ENCODE measurements at places on chromosomes 4 and X.

DNA sequence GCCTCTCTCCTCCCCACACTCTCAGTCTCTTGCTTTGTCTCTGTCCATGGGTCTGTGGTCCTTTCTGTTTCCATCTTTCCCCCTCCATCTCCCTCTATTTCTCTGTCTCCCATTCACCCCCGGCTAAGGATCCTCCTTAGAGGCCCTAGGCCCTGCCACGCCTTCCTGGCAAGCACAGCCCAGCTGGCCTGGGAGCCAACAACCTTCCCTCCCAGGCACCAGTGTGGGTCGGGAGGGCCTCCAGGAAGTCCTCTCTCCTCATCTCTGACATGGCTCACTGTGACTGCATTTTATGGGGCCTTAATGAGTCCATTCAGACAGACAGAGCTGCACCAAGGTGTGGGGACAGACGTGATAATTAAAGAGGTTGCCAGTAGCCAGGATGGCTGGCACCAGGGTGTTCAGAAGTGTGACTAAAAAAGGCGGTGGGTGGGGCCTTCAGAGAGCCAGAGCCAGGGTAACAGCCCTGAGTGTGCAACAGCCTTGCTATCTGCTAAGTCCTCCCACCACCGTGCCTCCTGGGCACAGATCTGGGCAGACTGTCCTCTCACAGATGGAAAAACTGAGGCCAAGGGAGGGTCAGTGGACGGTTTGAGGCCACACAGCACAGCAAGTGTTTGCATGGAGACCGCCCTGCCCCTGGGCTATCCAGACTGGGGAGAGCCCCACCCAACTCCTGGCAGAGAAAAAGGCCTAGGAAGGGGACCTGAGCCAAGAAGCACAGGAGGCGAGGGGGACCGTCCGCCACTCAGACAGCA lies 31.5 kb downstream of the BLOC1S4 start:
- no peak for DNase-seq

- no peak for DNase-seq
Measured at GRCh38 chr4:97498875-97499274, 644.4 kb downstream of the STPG2 start.

DNA sequence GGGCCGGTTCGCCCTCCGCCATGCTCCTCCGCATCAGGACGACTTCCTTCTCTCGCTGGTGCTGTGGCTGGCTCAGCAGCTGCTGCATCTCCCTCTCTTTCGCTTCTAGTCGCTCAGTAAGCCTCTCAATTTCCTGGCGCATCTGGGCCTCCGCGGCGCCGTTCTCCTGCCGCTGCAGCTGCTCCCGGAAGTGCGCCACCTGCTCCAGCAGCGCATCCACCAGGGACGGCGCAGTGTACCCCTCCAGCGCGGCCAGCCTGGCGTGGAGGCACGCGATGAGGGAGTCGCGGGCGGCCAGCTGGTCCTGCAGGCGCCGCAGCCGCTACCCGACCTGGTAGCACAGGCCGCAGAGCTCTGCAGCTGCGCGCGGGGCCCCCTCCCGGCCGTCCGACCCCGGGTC lies 97.4 kb upstream of the MED14 start:
- DNase-seq, result no peak

GRCh38 chrX:19064175-19064574 lies 58.1 kb downstream of the ADGRG2 start:
- DNase-seq, result no peak

DNA sequence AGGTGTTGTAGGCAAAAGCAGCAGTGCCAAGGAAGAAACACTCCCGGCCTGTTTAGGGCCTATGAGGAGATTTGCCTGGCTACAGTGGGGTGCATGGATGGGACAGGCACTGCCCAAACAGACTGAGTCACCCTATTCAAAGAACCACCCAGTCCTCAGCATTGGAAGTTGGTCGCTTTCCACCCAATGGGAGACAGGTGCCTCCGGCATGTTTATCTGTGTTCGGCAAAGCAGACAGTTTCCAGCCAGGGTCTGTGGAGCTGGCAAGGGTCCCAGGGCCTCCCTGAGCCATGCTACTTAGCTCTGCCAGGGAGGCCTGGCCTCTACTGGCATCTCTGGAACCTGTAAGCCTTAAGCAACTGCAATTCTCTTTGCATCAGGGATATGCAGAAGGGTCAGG lies 165.1 kb upstream of the ATP6AP2 start:
- no peak for DNase-seq

DNA sequence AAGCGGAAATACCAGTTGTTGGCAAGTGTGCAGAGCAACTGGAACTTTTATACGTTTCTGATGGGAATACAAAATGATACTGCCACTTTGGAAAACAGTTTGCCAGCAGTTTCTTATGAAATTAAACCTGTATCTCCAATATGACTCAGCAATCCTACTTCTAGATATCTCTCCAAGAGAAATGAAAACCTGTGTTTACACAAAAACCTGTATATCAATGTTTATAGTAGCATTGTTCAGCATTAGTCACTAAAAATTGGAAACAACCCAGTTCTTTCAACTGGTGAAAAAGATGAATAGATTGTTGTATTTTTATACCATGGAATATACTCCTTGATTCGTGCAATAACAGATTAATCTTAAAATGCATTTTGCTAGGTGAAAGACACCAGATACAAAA lies 26.8 kb downstream of the ATP7A start:
- no peak for DNase-seq

GRCh38 chrX:1316527-1316926 lies 20.1 kb upstream of the IL3RA start:
- DNase-seq, result no peak

DNA sequence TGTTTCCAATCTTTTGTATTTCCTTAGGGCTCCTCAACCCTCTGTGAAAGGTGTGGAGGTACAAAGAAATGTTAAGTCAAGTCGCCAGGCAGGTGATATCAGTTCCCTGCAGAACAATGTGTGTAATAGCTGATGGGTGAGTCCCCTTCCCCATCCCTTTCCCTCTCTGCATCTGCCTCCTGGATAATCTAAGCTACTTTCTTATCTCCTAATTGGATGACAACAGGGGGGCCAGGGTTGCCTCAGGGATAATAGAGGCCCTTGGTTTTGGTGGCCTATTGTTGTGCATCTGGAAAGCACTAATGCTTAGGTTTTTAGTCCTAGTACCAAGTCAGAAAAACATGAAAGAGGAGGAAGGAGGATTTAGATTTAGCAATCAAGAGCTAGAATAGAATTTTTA lies 29.1 kb downstream of the MAGED1 start:
- DNase-seq, result no peak

Measured in NCI-H1436 treated with DMSO at 0.1 percent for 48 hours (cell line).